ENCODE measurements at places on chromosomes 3 and 15. TPM values are rescaled to one million over a fixed set of nuclear protein-coding genes. Genes with fewer than 3 reads are reported as not detected.

DNA sequence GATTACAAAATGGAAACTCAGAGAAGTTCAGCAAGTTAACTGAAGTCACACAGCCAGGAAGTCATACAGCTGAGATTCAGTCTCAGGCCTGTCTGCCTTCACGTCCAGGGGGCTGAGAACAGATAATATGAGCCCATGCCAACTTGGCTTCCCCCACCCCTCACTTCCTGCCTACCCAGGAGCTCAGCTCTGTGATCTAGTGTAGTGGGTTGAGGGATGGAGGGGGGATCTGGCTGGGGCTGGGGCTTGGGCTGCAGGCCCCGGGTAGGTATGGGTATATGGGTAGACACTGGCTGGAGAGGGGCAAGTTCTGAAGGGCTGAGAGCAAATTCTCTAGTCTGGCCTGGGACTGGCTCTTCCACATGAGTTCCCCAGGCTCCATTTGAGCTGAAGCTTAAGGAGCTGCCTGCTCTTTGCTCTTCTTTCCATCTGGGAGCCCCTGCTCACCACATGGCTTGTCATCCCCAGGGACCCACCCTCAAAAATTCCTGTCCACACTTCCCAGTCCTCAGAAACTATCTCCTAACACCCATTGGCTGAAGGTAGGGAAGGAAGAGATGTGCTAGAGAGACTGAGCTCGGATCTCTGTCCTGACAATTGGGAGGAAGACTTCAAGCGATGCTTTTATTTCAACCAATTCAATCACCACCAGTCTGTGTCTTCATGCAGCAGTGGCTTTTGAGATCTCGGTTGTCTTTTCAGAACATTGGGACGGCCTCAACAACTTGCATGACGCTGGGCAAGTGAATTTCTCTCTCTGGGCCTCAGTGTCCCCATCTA, 2.0 kb downstream of the RASGRF1 start:
- DNase-seq: no peak

DNA sequence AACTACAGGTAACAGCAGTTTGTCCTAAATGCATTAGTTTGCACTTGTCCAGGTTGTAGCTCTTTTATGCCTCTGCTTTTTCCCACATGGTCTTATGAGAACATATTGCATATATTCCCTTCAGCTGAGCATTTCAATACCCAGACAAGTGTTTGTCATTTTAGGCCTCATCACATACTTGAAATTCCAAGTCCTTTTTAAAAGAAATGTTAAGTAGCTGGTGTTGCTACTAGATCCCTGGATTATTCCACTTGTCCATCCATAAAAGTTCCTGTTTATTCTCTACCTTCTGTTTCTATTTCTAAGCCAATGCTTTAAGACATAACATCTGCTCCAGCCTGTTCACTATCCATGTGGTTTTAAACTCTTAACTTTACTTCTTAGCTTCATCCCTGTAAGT, 128.4 kb downstream of the NECTIN3 start:
- no peak for DNase-seq

- no peak for DNase-seq
Measured at GRCh38 chr3:63089007-63089750, 188.9 kb upstream of the SYNPR start.

GRCh38 chr3:143294188-143294587, 174.6 kb downstream of the CHST2 start:
- no peak for DNase-seq

GRCh38 chr3:33131331-33132018, 17.7 kb downstream of the CRTAP start:
- DNase-seq: peak; percentile 89

DNA sequence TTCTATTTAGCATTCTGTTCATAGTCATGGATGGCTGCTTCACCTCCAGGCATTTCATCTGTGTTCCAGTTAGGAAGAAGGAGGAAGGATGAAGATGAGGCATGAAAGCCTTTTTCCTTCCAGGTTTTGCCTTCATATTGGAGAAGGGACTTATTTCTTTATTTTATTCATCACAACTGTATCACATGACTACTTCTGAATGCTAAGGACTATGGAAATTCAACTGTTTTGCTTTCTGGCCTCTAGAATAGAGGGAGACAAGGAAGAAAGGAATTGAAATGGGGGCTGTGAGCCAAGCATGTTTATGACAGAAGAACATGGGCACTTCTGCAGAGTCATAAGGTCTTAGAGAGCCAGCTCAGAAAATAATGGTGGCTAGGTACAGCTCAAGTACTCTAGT, 10.4 kb downstream of the TMEM266 start:
- DNase-seq: no peak

DNA sequence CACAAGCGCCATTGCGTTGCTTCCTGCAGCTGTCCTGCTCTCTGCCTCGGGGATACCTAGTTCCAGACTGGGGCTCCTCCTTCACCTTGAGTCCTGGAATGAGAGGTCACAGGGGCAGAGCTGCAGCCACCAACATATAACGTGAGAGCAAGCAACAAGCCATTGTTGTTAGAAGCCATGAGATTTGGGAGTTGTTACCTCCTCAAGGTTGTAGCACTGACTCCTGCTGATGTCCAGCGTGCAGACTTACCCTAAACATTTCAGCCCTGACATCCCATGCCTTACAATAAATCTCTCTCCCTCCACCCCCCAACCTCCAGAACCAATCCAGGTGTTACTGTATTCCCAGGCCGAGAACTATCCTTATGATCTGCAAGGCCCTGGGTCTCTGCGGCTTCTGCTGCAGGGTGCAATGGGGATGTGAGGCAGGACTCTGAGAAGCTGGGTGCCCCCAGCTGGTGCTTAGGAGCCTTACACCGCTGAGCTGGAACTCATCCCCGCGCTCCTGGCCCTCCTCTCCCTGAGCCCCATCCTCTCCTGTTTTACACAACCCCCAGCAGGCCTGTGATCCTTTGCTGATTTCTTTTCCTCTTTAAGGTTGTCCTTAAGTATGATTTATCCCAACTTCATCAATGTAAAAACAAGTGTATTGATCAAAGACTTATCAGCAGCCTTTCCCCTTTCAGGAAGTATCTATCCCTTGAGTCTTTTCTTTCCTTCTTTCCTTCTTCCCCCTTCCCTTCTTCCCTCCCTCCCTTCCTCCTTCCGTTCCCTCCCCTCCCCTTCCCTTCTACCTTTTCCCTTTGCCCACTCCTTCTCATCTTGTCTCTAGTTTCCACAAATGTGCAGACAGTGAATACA, 84.2 kb upstream of the ABHD2 start:
- DNase-seq: peak; percentile 52

GRCh38 chr3:66106788-66107187, 68.1 kb upstream of the MAGI1 start:
- DNase-seq: peak; percentile 57

GRCh38 chr15:80978685-80979329, 10.8 kb downstream of the MESD start:
- DNase-seq: peak; percentile 69

DNA sequence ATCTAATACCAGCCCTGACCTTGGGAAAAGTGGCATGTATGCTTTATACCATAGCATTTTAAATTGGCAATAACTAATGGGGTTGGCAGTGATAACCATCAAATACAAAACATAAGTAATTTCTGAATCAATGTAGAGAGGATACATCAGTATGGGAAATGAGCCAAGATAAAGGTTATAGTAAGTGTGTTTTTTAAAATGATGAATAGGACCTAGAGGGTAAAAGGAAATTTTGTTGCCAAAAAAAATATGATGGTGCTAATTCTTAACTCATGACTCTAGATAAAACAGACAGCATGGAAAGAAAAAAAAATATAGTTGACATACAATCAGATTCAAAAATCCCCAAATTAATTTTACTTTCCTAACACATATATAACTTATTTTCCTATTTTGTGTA, 75.4 kb upstream of the ROBO1 start:
- peak; percentile 76 for DNase-seq

GRCh38 chr3:186996356-186996755, 66.0 kb downstream of the ST6GAL1 start:
- DNase-seq: no peak

- peak; percentile 72 for DNase-seq
Measured at GRCh38 chr15:31326875-31327668, 437 bp downstream of the KLF13 start.

DNA sequence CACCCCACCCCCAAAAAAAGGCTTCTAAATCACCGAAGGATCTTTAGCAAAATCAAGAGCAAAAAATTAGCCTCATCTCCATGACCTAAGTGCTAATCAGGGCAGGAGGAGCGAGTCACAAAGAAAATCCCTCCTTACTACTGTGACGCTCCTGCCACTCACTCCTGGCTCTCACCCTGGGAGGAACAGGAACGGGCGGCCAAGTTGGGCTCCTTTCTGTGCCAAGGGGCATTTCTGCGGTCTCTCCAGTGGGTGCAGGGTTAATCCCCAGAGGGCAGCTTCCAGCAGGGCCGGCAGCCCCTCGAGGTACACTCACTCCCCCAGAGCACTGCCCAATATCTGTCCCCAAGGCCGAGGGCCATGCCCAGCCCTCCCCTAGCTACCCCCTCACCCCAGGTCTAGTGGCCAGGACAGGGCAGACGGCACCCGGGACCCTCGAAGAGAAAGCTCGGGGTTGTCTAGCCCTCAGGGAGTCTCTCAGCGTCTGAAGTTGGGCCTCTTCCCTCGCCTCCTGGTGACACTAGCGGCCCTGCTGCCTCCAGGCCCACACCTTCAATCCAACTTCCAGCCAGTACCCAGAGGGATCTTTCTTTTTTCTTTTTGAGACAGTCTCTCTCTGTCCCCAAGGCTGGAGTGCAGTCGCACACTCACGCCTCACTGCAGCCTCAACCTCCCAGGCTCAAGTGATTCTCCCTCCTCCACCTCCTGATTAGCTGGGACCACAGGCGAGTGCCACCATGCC, 706 bp downstream of the CAV3 start:
- no peak for DNase-seq

DNA sequence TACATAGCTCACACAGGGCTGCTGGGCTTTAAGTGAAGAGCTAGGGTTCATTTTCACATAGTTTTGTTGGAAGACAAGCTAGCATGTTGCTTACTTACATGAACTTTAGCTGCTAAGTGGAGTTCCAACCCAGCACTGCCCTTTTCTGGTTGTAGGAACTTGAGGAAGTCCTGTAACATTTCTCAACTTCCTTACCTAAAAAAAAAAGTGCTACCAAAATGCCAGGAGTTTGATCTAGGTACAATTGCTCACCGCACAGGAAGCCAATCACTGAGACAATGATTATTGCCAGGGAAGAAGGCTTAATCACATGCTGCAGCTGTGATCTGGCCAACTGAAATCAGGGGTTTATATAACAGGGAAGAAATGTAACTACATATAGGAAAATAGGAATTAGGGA, 52.8 kb downstream of the IL12A start:
- DNase-seq: peak; percentile 67

- no peak for DNase-seq
Measured at GRCh38 chr3:66261355-66261754, 40.6 kb downstream of the SLC25A26 start.

DNA sequence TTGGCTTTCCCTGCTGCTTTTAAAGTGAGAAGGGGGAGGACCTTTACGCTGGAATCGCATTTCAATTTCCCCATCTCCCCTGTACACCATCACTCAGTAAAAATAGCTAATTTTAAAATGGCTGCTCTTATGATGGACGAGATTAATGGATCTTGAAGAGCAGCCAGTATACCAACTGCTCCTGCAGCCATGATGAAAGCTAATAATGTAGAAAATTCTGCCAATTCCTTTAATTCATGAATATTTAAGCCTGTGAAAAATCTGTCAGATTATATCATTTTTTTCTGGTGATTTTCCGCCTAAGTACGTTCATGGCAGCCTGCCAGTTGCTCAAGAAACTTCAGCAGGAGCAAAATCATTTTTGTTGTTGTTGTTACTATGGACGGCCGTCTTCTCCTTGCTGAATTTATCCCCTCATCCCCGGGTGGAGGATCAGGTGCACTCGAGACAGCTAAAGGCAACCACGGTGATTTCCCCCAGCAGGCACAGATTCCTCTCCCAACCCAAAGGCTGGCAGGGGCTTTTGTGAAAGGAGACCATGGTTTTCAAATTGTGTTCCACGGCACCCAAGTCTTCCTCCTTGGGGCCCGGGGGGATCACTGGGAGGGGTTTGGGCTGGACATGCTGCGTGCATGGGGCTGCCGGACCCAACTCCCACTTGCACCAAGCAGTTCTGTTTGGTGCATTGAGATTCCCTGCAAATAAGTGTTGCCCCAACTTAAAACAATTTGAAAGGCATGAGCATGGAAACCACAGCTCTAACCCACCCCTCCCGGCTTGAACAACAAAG, 289.6 kb downstream of the UACA start:
- peak; percentile 15 for DNase-seq

DNA sequence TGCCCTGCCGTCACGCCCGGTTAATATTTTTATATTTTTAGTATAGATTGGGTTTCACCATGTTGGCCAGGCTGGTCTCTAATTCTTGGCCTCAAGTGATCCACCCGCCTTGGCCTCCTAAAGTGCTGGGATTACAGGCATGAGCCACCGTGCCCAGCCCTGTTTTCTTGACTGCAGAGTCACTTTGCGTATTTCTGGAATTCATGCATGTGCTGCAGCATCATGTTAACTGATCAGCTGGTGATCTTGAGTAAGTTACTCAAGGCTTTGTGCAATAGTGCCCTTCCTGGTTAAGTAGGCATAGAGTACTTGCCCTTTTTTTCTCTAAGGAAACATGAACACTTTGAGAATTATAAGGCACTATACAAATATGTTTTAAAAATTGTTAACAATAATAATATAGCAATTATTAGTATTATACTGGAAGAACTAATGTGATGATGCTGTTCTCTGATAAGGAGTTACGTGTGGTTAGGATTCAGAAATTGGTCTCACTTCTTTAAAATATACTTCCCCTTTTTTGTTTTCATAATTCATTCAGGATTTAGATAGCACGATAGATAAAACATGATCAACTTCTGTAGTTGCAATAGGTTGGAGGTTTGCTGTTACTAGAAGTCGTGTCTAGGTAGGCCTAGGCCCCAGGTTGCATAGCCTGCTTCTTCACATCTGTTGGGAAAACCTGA, 33.6 kb downstream of the GPR171 start:
- no peak for DNase-seq

DNA sequence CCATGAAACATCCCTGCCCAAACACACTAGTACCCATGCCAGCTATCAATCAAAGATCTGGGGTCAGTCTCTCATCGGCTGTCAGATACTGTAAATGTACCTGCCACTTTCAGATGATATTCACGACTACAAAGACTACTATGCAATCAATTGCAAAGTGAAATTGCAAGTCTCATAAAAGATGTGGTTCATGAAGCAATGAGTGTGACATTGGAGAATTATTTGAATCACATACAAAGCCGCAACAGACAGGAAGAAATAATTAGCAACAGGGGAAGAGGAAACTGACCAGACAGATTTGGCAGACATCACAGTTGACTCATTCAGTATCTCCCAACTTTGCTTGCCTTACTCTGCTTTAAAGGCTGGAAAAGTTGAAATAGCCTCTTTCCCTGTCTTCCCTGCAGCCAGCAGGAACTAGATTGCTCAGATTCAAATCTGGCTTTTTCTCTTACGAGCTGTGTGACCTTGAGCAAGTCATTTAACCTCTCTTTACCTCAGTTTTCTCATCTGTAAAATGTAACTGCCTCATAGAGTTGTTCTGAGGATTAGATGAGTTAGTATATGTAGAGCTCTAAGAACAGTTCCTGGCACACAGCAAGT, 95.7 kb upstream of the C3orf80 start:
- DNase-seq: peak; percentile 85

Gene GOLGA8M
- total RNA-seq: 0.51 TPM

Gene TFRC
- 96.3 TPM for total RNA-seq

Gene ROBO2
- not detected for total RNA-seq

Gene SKOR1
- total RNA-seq: 0.05 TPM

Gene RHOA
- 682 TPM for total RNA-seq

Gene PLA2G4B
- total RNA-seq: 1.0 TPM

Gene FBXL22
- 0.09 TPM for total RNA-seq

Gene NMB
- total RNA-seq: 4.6 TPM

Gene ATP8B4
- 1.7 TPM for total RNA-seq

All from dermis blood vessel endothelial cell (primary cell).